ENCODE measurements at places on chromosomes 16 and 17.

GRCh38 chr17:16507918-16508533 lies 16.0 kb upstream of the LRRC75A start:
- DNase-seq: no peak

- no peak for DNase-seq
These were observed 3.0 kb upstream of the ABR start for GRCh38 chr17:1182811-1183170.

DNA sequence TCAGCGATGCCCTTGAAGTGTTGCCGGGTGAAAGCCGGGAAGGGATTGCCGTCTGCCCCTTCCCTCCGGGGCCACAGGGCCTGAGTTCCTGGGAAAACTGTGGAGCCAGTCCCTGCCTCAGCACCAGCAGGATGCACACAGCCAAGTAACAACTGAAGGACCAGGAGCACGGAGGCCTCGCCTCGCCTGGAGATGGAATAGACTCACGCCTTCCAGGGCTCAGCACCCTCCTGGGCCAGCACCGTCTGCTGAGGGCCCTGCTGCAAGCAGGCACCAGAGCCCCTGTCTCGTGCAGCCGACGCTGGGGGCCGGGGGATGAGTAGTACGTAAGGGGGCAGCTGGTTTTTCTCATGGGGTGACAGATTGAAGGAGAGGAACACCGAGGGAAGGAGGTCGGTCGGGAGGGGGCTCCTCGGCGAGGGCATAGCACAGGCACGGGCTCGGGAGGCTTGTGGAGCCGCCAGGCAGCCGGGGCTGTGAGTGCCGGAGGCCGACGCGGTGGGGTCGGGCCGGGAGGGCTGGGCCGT lies 6.4 kb downstream of the CBFA2T3 start:
- no peak for DNase-seq

- no peak for DNase-seq
These were observed 284.3 kb upstream of the CDH11 start for GRCh38 chr16:65406116-65406515.

DNA sequence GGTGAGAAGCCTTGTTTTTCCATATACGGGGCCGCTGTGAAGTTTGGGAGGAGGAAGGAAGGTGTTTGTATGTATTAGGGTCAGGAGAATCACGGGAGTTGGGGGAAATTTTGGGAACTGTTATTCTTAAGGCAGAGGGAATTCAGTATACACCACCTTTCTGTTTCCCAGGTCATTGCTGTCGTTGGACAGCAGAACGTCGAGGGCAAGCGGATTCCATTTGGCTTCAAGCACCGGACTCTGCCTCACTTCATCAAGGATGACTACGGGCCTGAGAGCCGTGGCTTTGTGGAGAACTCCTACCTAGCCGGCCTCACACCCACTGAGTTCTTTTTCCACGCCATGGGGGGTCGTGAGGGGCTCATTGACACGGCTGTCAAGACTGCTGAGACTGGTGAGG lies 17.6 kb downstream of the POLR2A start:
- DNase-seq: no peak

- no peak for DNase-seq
These were observed 8.2 kb upstream of the KRT38 start for GRCh38 chr17:41449008-41449407.

- no peak for DNase-seq
These were observed 7.9 kb downstream of the SOCS1 start for GRCh38 chr16:11248133-11248532.

DNA sequence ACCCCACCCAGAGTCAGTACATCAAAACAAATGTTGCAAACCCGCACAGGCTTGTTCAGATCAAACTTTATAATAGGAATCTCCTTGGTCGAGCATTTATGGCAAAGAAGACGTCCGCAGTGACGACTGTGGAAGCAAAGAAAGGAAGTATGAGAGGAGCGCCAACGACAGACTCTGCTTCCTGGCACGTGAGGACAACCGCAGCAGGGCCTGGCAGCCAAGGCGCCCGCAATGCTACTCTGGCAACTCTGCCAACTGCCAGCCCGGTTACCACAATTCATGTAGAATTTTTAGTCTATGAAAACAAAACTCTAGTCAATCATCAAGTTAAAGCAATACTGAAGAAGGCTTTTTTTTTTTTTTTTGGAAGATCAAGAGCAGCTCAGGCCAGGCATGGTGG lies 24.8 kb downstream of the CYB5D2 start:
- no peak for DNase-seq

- DNase-seq: no peak
These were observed 17.3 kb downstream of the TBX4 start for GRCh38 chr17:61469474-61469873.

GRCh38 chr17:21297597-21297996 lies 13.1 kb downstream of the MAP2K3 start:
- DNase-seq: no peak

DNA sequence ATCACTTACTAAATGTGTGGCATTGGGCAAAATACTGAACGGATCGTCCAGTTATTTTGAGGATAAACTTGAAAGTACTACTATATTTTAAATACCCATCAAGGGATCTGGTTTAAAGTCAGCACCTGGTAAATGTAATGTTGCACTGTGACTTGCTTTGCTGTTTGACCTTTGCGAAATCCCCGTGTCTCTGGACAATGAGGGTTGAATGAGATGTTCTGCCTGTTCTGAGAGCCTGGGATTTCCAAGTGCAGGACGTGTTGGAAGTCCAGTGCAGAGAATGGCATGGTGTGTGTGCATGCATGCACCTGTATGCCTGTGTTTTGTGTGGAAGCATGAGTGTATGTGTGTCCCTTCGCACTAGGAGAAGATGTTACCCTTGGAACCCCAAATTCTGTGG lies 106.6 kb downstream of the N4BP1 start:
- DNase-seq: no peak

- DNase-seq: no peak
These were observed 175.3 kb upstream of the FAM20A start for GRCh38 chr17:68776451-68776850.

- DNase-seq: no peak
These were observed 6.3 kb downstream of the UBE2O start for GRCh38 chr17:76446449-76447231.

DNA sequence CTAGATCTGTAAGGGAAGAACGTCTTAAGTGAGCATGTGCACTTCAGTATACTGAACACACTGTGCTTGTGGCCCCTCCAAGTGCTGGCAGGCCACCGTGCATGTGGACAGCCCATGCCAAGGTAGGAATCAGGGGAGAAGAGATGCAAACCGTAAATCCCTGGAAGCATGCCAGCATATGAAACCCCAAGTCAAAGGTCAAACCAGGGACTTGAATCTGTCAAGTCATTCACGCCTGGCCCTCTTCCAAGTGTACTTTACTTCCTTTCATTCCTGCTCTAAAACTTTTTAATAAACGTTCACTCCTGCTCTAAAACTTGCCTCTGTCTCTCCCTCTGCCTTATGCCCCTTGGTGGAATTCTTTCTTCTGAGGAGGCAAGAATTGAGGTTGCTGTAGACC lies 2.8 kb upstream of the ATXN2L start:
- DNase-seq: no peak

DNA sequence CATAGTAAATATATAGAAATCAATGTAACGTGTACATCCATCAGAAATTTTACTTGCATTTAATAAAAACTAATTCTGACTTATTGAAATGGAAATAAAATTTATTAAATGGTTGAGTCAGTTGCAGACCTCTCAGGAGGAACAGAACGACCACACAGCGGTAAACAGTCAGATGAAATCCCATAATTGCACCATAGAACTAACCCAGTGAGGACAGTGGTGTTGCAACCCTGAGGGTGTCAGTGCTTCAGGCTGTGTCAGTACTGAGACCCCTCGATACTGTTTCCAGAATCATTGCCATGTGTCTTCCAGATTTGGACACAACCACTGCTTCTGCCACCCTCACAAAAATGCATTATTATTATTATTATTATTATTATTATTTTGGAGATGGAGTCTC lies 29.0 kb upstream of the SSTR2 start:
- no peak for DNase-seq

DNA sequence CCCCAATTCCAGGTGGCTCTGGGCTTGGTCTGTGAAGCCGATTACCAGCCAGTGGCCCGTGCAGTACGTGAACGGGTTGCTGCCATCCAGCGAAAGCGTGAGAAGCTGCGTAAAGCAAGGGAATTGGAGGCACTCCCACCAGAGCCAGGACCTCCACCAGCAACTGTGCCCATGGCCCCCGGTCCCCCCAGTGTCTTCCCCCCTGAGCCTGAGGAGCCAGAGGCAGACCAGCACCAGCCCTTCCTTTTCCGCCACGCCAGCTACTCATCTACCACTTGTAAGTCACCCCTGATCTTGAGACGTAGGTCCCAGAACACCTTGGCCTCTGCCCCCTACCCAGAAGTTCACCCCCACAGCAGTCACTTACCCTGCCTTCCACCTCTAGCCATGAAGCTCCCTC lies 6.9 kb downstream of the WNK4 start:
- DNase-seq: no peak

DNA sequence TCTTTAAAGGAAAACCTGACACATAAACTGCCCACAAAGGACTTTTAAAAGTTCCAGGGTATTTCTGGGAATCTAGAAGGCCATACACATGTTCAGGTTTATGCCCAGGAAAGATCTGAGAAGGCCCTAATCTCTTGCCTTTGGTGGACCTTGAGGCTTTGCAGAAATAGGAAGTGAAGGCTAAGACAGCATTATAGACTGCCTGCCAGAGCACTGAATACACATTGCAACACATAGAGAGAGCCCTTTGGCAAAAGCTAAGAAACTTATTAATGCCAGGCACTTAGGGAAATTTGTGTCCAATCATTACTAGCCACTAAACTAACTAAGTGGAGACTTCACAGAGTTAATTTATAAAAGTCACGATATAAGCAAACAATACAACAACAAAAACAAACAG lies 70.4 kb downstream of the MMD start:
- no peak for DNase-seq

- no peak for DNase-seq
These were observed 222.7 kb downstream of the LGALS9B start for GRCh38 chr17:20244671-20245070.

DNA sequence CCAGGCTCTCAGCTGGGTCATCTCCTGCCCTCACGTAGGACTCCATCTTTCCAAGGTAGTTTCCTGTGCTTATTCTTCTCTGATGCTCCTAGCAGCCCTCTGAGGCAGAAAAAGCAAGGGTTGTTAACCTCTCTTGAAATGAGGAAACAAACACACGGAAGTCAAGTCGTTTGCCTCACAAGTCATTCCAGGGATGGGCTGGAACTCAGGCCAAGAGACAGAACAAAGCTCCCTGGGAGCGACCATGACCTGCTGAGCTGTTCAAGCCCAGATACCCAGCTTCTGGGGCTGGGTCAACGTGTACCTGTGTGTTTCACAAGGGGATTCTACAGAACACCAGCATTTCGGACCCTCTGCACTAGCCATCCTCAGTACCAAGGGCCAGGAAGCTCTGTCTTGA lies 28.1 kb downstream of the SRL start:
- DNase-seq: no peak

DNA sequence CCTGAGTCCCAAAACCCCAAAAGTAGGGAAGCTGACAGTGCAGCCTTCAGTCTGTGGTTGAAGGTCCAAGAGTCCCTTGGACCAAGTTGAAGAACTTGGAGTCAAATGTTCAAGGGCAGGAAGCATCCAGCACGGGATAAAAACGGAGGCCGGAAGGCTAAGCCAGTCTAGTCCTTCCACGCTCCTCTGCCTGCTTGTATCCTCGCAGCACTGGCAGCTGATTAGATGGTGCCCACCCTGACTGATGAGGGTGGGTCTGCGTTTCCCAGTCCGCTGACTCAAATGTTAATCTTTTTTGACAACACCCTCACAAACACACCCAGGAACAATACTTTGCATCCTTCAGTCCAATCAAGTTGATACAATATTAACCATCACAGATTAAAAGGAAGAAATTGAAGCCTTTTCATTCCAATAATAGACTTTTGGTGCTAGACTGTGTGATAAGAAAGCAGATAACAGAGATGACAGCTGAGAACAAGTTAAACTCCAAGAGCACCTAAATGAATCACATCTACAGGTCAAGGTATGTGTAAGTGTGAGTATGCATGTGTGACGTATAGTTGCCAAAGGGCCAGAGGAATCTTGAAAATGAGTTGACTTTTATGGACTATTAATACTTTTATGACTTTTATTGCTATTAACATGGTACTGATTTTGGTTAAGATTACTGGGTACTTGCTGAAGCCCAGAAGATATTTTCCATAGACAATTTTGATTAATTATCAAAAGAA lies 933.5 kb upstream of the SOX9 start:
- no peak for DNase-seq

DNA sequence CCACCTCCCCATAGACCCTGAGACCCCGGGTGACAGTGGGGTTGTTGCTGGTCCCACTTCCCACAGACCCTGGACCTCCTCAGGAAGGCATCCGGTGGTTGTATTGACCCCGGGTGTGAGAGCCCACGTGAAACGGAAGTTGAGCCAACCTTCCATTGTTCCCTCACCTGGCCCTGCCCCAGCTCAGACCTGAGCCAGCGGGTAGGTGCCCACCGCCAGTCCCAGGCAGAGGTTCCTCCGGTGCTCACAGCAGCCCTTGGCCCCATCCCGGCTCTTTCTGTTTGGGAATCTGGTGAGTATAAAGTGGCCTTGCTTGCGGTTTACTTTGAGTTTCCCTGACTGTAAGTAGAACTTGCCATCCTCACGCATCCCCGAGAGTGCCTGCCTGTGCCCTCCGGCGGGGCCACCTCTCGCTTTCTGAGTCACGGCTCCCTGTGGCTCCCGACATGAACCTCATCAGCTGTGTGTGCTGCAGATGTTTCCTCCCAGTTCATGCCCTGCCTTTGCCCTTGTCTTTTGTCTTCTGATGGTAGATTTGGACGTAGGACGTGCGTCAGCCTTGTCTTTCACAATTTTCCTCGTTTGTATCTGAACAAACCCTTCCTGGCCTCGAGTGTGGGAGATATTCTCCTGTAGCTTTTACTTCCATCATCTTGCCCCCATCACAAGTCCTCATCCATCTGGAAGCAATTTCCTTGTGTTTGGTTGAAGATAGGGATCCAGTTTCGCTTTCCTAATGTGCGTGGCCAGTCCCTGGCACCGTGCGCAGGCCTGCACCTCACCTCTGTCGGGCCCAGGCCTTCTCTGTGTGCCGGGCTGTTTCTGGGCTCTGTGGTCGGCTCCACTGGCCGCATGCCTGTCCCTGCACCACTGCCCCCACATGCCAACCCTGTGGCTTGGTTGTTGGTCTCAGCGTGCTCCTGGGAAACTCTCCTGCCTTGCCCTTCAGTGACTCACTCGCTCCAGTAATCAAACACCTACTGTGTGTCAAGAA lies 76.0 kb downstream of the METRNL start:
- DNase-seq: no peak

DNA sequence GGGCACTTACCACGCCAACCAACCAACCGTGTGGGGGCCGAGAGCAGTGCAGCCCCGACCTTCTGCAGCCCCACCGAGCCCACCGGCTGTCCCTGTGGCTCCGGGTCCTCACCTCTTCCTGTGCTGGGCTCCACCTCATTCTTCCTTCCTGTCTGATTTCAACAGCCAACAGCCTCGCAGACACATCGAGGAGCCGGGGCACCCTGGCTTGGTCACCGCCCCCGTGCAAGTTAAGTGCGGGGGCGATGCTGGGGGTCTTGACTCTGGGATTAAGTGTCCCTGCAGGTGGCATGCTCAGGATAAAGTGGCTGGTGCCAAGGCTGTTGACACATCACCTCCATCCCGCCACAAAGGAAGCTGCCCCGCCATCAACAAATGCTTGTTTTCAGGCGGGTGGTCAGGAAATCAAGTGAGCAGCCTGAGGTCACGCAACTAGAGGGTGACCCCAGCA lies at the start of gene NLRC3:
NLRC3 (minus strand) TSS at position 102 of the 451 bp plus-strand sequence. CDS start 12,367 bp downstream, outside the sequence.
- no peak for DNase-seq

All from NCI-H187 treated with DMSO at 0.1 percent for 48 hours (cell line).